ENCODE measurements at places on chromosomes 6 and 20.

DNA sequence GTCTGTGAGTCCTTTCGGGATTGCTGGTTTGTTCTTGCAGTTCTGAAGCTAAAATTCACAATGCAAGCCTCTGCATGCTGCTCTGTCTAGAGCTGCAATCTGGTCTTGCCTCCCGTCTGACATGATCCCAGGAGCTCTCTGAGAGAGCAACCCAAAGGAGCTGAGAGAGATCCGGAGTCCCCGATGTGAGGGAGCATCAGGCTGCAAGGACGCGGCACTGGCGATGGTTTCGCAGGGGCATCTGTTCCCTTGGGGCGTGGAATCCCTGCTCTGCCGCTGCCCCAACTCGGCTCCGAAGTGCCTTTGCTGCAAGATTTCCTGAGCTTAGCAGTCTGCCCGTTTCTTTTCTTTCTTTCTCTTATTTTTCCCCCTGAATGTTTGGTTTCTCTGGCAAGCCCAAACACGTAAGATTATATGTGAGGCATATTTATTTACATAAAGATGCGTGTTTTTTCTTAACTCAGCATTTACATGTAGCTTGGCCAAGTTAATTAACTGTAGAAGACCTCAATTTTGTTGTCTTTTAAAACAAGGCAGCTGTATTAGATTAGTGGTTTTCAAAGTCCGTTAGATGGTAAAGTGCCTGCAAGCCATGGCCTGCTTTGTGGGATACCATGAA is 873.0 kb downstream of the KIF16B start:
- DNase-seq: no peak

DNA sequence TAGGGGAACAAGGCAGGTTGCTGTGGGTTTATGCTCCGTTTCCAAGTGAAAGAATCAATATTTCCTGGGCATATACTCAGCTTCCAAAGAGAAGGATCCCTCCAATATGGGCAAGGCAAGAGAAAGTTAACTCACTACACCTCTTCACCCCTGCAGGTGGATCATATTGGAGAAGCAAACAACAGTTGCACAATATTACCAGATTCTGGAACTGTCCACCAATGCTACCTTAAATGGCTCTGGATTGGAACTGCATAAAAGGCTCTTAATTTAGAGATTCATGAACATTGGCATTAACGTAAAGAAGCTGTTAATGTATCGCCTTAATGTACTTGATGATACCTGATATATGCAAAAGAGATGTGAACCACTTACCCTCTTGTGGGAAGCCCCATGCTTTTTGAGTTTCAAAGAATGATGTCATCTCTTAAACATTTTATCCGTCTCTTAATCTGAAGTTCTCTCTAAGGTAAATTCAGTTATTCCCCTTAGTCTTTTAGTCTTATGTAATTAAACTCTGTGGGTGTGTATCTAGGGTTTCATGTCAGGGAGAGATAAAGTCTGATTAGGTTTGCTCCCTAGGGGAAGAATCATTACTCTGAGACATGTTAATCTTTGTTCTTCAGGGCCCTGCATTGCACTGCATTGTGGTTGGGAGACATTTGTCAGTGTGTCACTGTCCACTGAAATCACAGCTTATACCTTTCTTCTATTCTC is 99.5 kb downstream of the PHACTR1 start:
- no peak for DNase-seq

DNA sequence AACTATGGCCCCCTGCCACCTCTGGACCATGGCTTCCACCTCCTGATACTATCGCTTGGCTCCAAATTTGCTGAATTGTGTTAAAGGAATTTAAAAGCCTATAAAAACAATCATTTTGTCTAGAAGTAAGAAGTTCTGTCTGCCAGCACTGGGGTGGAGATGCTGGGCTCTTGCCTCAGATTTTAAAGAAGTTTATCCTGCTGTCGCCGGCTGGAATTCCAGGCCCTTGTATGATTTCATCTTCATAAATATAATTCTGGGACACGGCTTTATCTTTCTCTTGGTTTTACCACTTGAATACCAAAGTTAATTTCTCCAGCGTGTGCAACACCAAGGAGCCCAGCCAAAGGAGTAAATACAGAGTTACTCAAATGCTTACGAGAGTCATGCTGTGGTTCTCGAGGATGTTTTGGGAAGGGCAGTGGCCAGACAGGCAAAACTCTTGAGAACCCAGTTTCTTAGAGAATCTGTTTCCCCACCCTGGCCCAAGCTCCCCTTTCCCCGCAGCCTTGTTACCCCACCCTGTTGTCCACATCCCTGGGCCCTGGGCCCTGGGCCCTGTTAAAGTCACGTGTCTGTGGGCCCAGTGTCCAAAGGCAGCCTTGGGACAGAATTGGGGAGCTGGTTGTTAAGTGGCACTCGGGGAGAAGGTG is 31.9 kb downstream of the C6orf89 start:
- no peak for DNase-seq

GRCh38 chr6:107237992-107238660 is 122.8 kb upstream of the BEND3 start:
- DNase-seq: no peak

DNA sequence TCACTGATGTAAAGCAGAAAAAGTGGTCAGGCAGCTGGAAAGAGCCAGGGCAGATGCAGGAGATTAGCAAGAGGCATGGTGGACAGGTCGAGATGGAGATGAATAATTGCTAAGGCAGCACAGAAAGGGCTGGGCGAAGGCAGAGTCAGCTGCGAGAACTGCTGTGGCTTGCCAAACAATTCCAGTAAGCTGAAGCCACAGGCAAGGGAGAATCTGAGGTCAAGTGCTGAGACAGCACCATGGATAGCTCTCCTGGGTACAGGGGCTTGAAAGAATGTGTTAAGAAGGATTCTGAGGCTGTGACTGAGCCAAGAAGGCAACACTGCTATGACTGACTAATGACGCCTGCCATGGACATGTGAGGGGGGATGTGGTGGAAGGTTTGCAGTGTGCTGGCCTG is 220.8 kb upstream of the FOXA2 start:
- DNase-seq: no peak

- DNase-seq: no peak
Measured at GRCh38 chr6:113412589-113413357, 444.4 kb upstream of the MARCKS start.

DNA sequence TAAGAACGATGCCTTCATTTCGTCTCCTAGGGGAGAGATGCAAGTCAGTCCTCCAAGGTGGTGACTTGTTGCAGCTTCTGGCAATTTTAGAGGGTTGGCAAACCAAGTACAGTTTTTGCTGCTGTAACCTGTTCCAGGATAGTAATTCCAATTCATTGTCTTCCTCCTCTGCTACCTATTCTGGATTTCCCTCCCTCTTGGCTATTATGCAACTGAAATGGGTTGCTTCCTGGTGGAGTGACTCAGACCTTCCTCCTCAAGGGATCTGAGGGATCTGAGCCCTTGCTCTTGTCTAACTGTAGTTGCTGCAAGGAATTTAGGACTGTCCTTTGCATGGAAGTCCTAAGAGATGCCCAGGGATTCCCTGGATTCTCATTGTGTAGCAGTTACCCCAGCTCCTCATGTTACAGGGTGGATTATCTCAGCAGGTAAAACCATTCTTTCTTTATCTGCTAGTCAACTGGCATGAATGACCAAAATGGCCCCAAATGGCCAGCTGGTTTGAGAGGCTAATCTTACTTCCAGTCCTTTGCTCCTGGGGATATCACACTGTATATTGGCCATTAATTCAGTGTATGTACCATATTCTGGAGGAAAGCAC is 17.6 kb upstream of the ELMO2 start:
- DNase-seq: no peak

DNA sequence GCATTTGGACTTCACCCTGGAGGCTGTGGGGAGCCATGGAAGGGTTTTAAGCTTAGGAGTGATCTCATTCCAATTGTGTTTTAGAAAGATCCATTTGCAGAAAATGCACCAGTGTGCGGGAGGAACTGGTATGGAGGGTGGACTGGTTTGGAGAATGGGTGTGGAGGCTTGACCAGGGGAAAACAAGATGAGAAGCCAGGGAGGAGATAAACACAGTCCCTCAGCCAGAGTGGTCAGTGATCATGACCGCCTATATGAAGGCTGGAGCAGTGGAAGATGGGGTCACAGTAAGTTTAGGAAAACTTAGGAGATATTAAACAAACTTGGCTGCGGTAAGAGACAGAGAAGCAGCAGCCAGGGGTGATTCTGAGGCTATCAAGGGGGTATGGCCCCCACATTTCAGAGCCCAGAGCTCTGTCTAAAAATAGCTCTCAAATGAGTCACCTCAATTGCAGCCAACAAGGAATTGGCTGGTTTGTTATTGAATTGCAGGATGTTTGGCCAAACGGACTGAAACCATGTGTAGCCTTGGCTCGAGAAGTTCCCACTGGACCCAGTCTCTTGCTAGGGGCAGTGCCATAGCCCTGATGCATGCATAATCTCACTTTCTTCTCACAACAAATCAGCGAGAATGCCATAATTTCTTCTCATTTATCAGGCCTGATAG is 159.9 kb upstream of the TOP1 start:
- DNase-seq: no peak

DNA sequence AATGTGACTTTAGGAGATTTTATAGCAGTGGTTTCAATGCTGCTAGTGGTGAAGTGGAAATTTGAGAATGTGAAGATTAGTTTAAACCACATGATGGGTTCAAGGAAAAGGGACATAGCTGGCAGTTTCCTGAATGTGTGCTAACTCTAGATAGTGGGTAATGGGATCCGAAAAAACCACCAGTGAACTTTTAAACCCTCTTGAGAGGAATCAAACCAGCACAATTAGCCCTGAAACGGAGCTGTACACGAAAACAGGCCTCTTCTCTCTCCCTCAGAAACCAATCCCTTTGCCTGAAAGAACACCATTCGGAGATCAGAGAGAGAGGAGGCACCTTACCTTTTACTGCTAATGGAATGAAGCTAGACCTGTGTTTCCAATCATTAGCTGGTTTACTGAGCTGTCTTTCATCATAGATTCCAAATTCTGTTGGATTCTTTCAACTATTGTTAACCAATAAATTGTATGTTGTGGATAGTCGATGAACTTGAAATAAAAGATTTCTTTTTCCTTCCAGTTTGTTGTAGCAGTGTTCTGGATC is 103.9 kb downstream of the AIG1 start:
- DNase-seq: no peak

- DNase-seq: no peak
Measured at GRCh38 chr6:10579803-10580202, 58.7 kb downstream of the GCNT2 start.

- DNase-seq: no peak
Measured at GRCh38 chr6:34837528-34837927, 45.6 kb downstream of the BLTP3A start.

DNA sequence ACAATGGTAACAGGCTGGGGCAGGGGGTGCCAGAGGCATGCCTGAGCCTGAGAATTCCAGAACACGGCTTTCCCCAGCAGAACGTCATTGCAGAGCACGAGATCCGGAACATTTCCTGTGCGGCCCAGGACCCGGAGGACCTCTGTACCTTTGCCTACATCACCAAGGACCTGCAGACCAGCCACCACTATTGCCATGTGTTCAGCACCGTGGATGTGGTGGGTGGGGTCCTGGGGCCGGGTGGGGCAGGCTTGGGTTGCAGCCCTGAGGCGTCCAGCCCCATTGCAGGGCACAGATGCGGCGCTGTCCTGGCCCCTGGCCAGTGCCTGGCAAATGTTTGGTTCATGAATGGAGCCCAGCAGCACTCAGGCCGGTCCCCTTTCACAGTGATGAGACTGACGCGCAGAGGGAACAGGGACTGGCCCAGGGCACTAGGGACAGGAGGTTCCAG is 57.1 kb downstream of the TCP11 start:
- no peak for DNase-seq

DNA sequence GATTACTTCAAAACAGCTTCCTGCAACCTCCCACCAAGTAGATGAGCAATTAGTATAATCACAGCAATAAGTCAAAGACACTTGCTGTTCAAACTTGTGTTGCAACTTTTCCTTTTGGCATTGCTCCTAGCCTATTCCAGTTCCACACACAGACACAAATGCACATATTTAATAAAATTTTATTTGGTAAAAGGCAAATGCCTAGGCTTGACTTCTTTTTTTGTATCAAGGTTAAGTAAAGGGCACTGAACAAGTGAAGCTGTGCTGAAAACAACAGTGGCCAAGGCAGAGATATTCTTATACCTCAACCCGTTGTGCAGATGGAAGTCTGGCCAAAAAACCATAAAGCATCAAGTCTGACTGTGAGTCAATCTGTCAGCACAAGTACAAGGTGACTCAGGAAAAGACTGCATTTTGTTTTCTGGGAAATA is 708.4 kb upstream of the CITED2 start:
- no peak for DNase-seq

- no peak for DNase-seq
Measured at GRCh38 chr20:23084282-23084844, 1.8 kb downstream of the CD93 start.

DNA sequence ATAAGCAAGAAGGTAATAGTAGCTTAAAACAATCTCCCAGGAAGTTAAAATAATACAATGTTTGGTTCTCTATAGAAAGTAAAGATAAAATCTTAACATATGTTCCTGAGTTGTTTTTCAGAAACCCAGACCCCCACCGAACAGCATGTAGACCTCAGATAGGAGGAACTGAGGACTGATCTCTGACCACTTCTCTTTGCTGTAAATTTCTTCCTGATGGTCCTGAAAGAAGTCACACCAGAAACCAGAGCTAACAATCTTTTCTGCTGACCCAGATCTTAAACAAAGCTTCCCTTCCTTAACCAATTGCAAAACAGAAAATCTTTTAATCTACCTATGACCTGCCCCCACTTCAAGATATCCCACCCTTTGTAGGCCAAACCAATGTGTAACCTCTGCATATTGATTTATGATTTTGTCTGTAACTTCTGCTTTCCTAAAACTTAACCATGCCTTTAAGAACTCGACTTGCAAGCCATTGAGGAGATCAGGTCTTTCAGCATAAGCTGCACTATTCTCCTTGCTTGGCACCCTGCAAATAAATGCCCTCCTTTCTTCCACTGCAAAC is 21.9 kb upstream of the BEND6 start:
- no peak for DNase-seq

- DNase-seq: no peak
Measured at GRCh38 chr20:38221119-38221589, 39.4 kb downstream of the KIAA1755 start.

- no peak for DNase-seq
Measured at GRCh38 chr6:50829898-50830444, 11.3 kb downstream of the TFAP2B start.
